ENCODE measurements at places on chromosomes 6 and 20. TPM values are rescaled to one million over a fixed set of nuclear protein-coding genes. Genes with fewer than 3 reads are reported as not detected.

- no peak for DNase-seq
Observed at GRCh38 chr20:49671433-49671832, 42.2 kb downstream of the B4GALT5 start.

DNA sequence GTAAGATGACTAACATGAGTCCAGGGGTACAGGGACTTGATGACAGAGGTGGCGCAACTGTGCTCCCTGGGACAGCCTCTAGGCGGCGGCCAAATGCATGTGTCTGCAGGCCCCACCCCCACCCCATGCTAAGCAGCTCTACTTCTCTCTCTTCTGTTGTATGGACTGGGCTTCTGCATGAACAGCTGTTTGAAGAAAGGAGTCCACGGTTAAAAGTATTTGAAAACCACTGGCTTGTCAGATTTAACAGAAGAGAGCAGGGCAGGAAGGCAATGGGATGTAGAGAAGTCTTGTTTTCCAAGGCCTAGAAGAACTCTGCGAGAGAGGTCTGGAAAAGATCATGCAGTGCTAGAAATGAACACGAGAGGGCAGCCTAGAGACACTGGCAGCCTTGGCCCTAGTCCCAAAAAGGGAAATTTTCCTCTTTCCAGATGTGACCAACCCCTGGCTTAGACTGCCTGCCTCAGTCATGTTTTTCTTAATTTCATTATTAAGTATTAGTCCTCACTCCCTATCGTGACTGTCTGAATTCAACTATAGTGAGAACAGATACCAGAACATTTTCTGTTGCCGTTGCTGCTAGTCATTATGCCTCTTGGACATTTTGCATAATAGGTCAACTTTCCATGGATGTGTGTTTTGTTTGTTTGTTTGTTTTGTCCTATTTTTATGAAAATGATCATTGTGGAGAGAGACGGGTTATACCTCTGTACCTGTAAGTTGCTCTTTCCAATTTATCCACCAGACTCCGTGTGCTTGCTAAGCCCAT lies 265.0 kb downstream of the ADGRG6 start:
- no peak for DNase-seq

DNA sequence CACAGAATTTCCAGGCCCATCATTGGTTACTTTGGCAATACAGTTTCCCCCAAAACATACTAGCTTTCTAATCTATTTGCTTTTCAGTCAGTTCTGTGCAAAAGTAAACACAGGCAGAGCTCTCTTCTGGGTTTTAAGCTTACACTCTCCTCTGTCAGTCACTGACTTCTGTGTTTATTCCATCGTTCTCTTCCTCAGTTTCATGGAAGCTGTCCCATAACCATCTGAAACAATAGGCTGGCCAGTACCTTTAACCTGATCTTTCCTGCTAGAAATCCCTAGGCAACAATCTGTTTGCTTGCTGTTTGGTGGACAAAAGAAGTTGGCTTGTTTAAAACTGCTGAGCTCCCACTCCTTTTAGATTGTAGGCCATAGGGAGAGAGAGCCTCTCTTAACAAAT lies 431.5 kb downstream of the HACE1 start:
- DNase-seq, result no peak

GRCh38 chr20:50774515-50774914 lies 20.3 kb upstream of the BCAS4 start:
- no peak for DNase-seq

DNA sequence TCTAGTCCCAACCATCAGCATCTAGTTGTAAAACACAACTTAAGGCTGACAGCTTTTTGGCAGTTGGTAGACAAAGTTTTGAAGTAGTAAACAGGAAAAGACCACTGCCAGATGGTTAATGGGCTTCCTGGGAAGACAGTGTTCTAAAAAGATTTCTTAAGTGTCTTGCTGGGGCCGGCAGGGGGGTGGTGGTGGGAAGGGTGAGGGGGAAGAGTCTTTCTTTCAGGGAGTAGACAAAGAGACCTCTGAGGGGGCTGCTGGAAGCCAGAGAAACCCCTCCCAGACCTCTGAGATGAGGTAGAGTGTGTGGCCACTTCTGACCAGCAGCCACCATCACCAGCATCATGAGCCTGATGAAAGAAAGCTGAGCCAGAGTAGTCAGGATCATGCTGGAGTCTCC lies 784.9 kb downstream of the TENT5A start:
- no peak for DNase-seq

GRCh38 chr20:62642666-62643520 lies 590 bp downstream of the SLCO4A1 start:
- DNase-seq, result peak; percentile 53

HLA-DPB1 gene
- 1.8 TPM for total RNA-seq

Data from cerebellum (tissue), 4 donors.